GM23248 (cell line): ENCODE measurements at places on chromosomes 1 and 21. TPM values are rescaled to one million over a fixed set of nuclear protein-coding genes. Genes with fewer than 3 reads are reported as not detected.

Gene B4GALT3
- 30.6 and 31.3 TPM in 2 replicates for polyA plus RNA-seq

- no peak for DNase-seq
These were observed 21.8 kb upstream of the SPOCD1 start for GRCh38 chr1:31837451-31838158.

GRCh38 chr1:56287721-56288120, 291.6 kb downstream of the PLPP3 start:
- no peak for DNase-seq

GRCh38 chr1:182143154-182143657, 81.7 kb upstream of the ZNF648 start:
- peak; percentile 86 for DNase-seq

DNA sequence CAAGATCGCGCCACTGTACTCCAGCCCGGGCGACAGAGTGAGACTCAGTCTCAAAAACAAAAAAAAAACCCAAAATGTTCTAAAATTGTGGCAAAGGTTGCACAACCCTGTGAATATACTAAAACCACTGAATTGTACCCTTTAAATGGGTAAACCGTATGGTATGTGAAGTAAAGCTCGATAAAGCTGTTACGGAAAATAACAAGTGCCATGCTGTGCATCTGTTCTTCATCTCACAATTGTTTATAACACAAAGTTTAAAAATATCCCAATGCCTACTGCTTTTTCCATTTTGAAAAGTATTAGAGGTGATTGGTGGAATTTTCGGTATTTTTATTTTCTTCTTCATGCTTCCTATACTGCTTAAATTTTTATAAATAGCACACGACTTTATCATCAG, 111.5 kb downstream of the ENAH start:
- no peak for DNase-seq

- DNase-seq = no peak
These were observed 16.8 kb downstream of the AZIN2 start for GRCh38 chr1:33097762-33098161.

- no peak for DNase-seq
These were observed 4.0 kb downstream of the LRRC53 start for GRCh38 chr1:74508449-74508848.

- no peak for DNase-seq
These were observed 17.3 kb upstream of the PIGM start for GRCh38 chr1:160049101-160049500.

DNA sequence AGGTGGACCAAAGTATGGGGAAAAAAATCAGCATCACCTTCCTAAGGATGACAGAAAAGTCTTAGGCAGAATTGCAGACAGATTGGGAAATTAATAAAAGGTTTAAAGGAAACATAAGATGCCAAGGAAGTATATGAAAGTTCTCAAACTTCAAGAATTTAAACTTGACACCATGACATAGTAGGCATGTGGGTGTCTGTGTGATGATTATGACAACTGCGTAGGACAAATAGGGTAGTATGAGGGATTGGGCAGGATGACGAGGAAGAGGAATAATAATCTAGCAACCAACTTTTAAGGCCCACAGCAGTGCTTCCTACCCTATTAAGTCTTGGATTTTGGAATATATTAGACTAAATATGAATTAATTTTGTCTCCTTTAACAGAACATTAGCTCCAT, 52.4 kb downstream of the HNRNPR start:
- no peak for DNase-seq

GRCh38 chr1:160704250-160704649, 7.4 kb downstream of the CD48 start:
- DNase-seq = no peak

Gene RHD
- 0.32 and 0.33 TPM in 2 replicates for polyA plus RNA-seq

GRCh38 chr1:155651861-155652661, 36.5 kb downstream of the YY1AP1 start:
- DNase-seq = peak; percentile 28

GRCh38 chr1:155195201-155196102, 12.2 kb downstream of the THBS3 start:
- DNase-seq = peak; percentile 57

GRCh38 chr1:47687631-47688460, 250.0 kb downstream of the FOXD2 start:
- no peak for DNase-seq

DNA sequence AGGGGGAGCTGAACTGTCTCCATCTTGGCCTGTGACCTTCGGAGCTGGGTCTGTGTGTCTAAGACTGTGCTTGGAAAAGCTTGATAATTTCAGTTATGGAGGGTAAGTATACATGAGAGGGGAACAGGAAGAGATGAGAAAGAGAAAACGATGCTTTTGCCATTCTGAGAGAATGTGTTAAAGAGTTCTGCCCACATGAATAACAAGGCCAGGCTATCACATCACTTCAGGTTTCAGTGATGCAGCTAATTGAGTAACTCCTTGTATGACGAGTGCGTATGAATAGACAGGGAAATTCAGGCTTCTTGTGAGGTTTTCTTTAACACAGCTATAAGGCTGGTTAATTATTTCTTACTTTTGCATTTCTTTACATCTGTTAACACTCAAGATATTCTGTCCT, 81.0 kb downstream of the PLPPR5 start:
- no peak for DNase-seq

GRCh38 chr1:34549199-34549598, 205.6 kb upstream of the GJB5 start:
- peak; percentile 26 for DNase-seq

Gene KCNK1
- 4.2 and 4.8 TPM in 2 replicates for polyA plus RNA-seq

DNA sequence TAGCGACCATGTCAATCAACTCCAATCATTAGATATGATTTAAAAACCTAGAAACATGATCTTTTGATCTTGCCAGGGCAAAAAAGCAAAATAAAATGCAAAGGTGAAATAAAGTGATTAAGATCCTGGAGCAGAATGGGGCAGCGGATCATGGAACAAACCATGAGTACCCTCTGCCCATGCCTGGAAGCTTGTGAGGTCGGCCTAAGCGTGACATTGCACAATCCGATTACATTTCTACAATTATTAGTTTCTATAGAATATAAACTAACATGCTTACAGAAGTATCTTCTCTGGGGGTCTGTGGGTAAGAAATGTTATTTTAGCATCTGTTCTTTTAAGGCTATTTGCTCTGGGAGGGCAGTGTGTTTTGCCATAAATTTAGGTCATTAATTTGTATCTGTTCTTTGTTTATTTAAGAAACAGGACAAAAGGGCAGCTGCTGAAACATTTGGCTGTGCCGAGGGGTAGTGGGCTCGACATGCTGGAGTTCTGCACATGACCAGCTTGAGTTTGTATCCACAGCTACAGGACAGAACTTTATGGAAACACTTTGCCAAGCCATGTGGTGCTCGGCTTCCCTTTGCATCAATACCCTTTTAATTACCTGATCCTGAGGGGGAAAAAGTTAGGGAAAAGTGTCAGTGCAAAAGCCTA, 55.9 kb downstream of the ZBTB18 start:
- no peak for DNase-seq

DNA sequence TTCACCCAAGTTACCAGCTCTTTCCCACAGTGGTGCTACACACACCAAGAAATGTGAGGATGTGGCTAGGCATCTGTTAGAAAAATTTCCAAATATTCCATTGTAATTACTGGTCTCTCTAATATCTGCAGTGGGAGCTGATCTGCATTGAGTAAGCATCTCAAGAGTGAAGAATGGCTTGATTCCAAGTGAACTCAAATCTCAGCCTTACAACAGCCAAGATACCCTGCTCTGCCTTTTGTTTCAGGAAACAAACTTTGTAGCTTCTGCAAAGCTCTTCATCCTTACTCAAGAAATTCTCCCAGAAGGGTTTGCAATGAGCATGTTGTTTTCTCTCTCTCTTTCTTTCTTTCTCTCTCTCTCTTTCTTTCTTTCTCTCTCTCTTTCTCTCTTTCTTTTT, 181.1 kb downstream of the FCRL5 start:
- peak; percentile 19 for DNase-seq

GRCh38 chr1:31376375-31377134, 3.7 kb upstream of the FABP3 start:
- DNase-seq = peak; percentile 97

DNA sequence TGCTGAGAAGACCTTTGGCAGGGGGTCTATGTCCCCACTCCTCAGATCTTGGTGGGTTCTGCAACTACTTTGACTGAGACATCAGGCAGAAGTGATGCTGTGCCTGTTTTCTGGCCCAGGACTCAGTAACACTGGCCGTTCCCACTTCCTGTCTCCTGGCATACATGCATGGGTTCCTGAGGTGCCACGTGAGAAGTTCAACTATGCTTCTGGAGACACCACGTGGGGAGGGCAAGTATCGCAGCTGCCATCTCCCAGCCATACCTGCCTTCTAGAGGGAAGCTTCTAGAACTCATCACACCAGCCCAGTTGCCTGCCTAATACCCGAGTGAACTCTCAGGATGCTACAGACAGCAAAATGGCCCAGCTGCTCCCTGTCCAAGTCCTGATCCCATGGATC, 65.8 kb downstream of the TRABD2B start:
- no peak for DNase-seq

GRCh38 chr1:223765719-223766340, 53.5 kb downstream of the CAPN2 start:
- no peak for DNase-seq

GRCh38 chr1:94769551-94769950, 50.6 kb upstream of the SLC44A3 start:
- no peak for DNase-seq

Gene SOX13
- polyA plus RNA-seq = 3.0 and 3.1 TPM in 2 replicates

GRCh38 chr21:23543333-23543732, 2063.9 kb downstream of the MRPL39 start:
- no peak for DNase-seq

- no peak for DNase-seq
These were observed 22.4 kb downstream of the LRRC3 start for GRCh38 chr21:44477712-44478111.

DNA sequence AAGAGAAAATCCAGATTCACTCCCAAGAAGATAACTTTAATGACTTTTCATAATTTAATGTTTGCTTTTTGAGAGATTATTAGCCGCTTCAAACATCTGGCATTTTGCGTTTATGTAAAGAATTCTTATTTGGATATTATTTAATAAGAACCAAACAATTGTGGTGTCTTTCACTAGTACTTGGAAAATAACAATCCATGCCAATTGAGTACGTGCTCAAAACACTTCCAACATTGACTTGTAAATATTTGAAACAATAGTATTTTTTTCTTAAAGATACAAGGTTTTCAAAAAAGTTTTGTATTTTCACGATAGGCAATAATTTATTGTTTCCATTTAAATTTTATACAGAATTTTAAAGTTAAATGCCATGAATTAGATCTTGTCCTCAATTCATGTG, 498.7 kb downstream of the AMY1C start:
- DNase-seq = no peak

Gene ATPAF1
- 43.3 and 46.3 TPM in 2 replicates for polyA plus RNA-seq

Gene CFAP74
- not detected in 2 replicates for polyA plus RNA-seq
